ENCODE measurements at places on chromosomes 2 and 18.

DNA sequence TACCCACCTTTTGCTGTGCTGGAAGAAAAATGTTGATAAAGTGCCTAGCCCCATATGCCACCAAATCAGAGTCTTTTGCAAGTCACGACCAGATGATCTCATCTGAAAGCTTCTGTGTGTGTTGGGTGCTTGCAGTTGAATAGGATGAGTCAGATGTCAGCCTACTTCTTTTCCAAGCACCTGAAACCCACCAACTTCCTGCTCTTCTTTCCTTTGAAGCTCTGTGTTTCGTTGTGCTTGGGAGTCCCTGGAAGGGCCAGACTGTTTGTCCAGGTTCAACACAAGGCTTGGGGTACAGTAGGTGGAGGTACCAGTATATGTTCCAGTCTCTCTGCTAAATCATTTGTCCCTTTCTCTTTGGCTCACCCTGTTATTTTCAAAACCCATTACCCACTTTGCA, 36.8 kb upstream of the LCLAT1 start:
- H3K27me3 ChIP-seq: no peaks in the 10 kb centered on the region
- no peaks in the 10 kb centered on the region for H3K4me1 ChIP-seq
- H3K4me3 ChIP-seq: no peak overlapping the region
- H3K27ac ChIP-seq: no peak overlapping the region
- no peaks in the 10 kb centered on the region for H3K36me3 ChIP-seq
- no peak for DNase-seq

GRCh38 chr2:176652300-176653182, 383.3 kb downstream of the MTX2 start:
- H3K27me3 ChIP-seq: peaks cover 42% of the 10 kb centered on the region
- no peak overlapping the region for H3K4me3 ChIP-seq
- no peak overlapping the region for H3K27ac ChIP-seq
- no peaks in the 10 kb centered on the region for H3K4me1 ChIP-seq

DNA sequence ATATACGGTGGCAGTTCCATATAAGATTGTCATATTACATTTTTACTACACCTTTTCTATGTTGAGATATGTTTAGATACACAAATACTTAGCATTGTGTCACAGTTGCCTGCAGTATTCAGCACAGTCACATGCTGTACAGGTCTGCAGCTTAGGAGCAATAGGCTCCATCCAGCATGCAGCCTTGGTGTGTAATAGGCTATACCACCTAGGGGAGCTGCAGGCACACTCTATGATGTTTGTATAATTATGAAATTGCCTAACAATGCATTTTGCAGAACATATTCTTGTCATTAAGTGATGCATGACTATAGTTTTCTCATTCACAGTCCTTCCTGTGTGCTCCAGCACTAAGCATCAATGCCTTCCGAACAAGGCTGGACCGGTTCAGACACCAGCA, 133.4 kb downstream of the NDUFA10 start:
- peaks cover 37% of the 10 kb centered on the region for H3K4me1 ChIP-seq
- H3K4me3 ChIP-seq: no peak overlapping the region
- no peak for DNase-seq
- H3K27me3 ChIP-seq: no peaks in the 10 kb centered on the region
- H3K36me3 ChIP-seq: no peaks in the 10 kb centered on the region

DNA sequence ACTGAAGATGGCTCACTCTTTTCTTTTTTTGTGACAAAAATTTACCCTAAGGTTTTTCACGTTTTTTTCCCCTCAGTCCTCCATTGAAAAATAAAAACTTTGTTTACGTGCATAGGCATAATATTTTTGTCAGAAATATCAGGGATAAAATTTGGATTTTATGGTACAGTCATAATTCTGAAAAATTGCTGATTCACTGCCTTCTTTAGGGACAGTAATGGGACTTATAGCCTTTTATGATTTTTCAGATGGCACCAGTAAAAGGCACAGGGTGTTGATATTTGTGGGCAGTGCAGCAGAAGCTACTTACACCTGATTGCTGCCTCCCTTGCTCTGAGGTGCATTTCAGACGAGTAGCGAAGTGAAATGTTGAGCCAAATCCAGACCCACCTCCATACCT, 139.4 kb upstream of the CDCA7 start:
- peaks cover 22% of the 10 kb centered on the region for H3K4me1 ChIP-seq
- no peak for DNase-seq
- peaks cover 17% of the 10 kb centered on the region for H3K36me3 ChIP-seq
- peak overlapping the region; percentile 64 for H3K27ac ChIP-seq
- no peaks in the 10 kb centered on the region for H3K27me3 ChIP-seq

GRCh38 chr2:189293164-189293563, 113.6 kb upstream of the COL5A2 start:
- no peaks in the 10 kb centered on the region for H3K27me3 ChIP-seq
- H3K36me3 ChIP-seq: no peaks in the 10 kb centered on the region
- no peaks in the 10 kb centered on the region for H3K4me1 ChIP-seq
- H3K27ac ChIP-seq: no peak overlapping the region
- H3K4me3 ChIP-seq: no peak overlapping the region

DNA sequence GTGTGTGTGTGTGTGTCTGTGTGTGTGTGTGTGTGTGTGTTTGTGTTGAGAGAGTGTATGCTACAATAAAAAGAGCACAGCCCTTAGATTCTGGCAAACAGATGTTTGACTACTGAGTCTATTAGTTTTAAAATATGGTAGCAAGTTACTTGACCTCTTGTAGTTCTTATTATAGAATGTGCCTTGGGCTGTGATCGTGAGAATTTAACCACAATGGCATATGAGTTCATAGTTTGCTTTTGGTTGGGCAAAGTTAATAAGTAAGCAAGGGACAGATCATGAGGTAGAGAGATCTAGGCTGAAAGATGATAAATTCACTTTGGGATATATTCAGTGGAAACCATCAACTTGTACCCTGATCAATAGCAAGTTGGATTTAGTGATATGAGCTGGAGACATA, 334.3 kb upstream of the VWC2L start:
- H3K4me1 ChIP-seq: no peaks in the 10 kb centered on the region
- H3K4me3 ChIP-seq: no peak overlapping the region
- no peaks in the 10 kb centered on the region for H3K27me3 ChIP-seq
- no peak overlapping the region for H3K27ac ChIP-seq
- H3K36me3 ChIP-seq: no peaks in the 10 kb centered on the region
- DNase-seq: no peak

GRCh38 chr2:37449761-37450296, 105.4 kb downstream of the QPCT start:
- no peak overlapping the region for H3K27ac ChIP-seq
- H3K36me3 ChIP-seq: no peaks in the 10 kb centered on the region
- DNase-seq: no peak

- no peaks in the 10 kb centered on the region for H3K4me1 ChIP-seq
- no peak overlapping the region for H3K27ac ChIP-seq
- H3K36me3 ChIP-seq: no peaks in the 10 kb centered on the region
- H3K4me3 ChIP-seq: no peak overlapping the region
- no peak for DNase-seq
Measured at GRCh38 chr18:59980188-59980637, 80.4 kb downstream of the PMAIP1 start.

GRCh38 chr2:158509928-158510797, 53.4 kb downstream of the PKP4 start:
- H3K4me3 ChIP-seq: no peak overlapping the region
- no peaks in the 10 kb centered on the region for H3K27me3 ChIP-seq
- no peaks in the 10 kb centered on the region for H3K4me1 ChIP-seq
- no peaks in the 10 kb centered on the region for H3K36me3 ChIP-seq
- no peak overlapping the region for H3K27ac ChIP-seq

- H3K36me3 ChIP-seq: no peaks in the 10 kb centered on the region
- H3K4me1 ChIP-seq: peaks cover 4% of the 10 kb centered on the region
- peak; percentile 47 for DNase-seq
Measured at GRCh38 chr18:3119401-3120341, 100.1 kb downstream of the MYOM1 start.

- no peak for DNase-seq
- H3K36me3 ChIP-seq: no peaks in the 10 kb centered on the region
- no peak overlapping the region for H3K4me3 ChIP-seq
- H3K4me1 ChIP-seq: no peaks in the 10 kb centered on the region
- no peaks in the 10 kb centered on the region for H3K27me3 ChIP-seq
- H3K27ac ChIP-seq: no peak overlapping the region
Measured at GRCh38 chr2:223383315-223383714, 218.8 kb downstream of the SCG2 start.

DNA sequence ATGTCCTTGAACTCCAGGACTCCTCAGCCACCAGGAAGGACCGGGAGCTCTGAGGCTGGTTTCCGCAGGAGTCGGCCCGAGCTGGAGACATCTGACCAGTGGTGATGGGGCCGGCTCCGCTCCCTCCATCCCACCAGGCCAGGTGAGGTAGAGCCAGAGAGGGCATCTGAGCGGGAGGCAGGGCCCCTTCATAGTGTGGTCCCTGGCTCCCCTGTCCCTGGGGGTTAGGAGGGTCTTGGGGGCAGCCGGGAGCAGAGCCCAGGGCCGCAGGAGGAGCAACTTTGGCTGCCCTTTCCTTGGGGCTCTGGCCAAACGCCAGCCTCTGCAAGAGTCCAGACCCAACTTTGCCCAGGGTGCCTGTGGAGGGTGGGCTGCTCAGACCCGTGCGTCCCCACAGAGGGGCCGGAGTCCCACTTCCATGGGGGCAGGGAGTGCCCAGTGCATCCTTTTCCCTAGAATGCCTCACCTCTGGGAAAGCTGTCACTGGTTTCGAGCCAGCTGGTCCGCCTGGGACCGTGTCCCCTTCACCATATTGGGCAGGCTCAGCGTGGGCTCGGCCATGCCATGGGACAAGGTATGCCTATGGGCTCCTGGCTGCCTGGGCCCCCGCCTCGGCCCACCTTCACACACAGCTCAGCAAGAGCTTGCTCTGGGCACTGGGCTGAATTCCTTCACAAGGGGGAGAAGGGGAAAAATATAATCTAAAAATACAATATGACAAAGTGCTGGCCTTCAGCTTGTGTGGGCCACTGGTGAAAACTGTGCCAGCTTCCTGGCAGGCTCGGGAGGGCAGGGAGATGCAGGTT, 148.6 kb downstream of the TWIST2 start:
- H3K4me3 ChIP-seq: no peak overlapping the region
- DNase-seq: no peak
- no peaks in the 10 kb centered on the region for H3K27me3 ChIP-seq
- H3K27ac ChIP-seq: no peak overlapping the region
- H3K4me1 ChIP-seq: no peaks in the 10 kb centered on the region
- H3K36me3 ChIP-seq: no peaks in the 10 kb centered on the region

Data from CD14-positive monocyte (primary cell).